Mesothelial cell of epicardium (in vitro differentiated cells): ENCODE measurements at places on chromosomes 5 and 9.

GRCh38 chr5:150082889-150083288 lies 3.5 kb downstream of the CSF1R start:
- H3K4me1 ChIP-seq, result peaks cover 3% of the 10 kb centered on the region
- no peak for DNase-seq
- peaks cover 2% of the 10 kb centered on the region for H3K27me3 ChIP-seq
- H3K4me3 ChIP-seq, result no peak overlapping the region
- H3K27ac ChIP-seq, result no peak overlapping the region

DNA sequence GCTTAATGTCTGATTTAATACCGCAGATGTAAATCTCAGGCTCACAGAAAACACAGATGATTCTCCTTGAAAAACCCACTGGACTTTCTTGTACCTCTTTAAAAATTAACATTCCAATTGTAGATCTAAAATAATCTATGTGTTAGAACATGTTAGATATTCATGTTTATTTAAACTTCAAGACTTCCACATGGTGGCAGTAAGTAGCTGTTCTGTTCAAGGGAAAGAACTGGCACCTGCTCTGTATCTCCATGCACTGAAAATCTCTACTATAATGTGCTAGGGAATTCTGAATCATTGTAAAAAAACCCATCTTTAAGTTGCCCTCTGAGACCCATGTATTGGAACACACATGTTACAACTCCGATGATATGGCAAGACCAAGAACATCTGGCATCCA lies 366.9 kb downstream of the DMRTA1 start:
- no peak overlapping the region for H3K27ac ChIP-seq
- no peak for DNase-seq
- no peaks in the 10 kb centered on the region for H3K36me3 ChIP-seq
- H3K4me1 ChIP-seq, result peaks cover 26% of the 10 kb centered on the region

GRCh38 chr9:123686131-123686828 lies 243.6 kb downstream of the DENND1A start:
- no peak for DNase-seq
- H3K27me3 ChIP-seq, result peaks cover 59% of the 10 kb centered on the region
- peaks cover 12% of the 10 kb centered on the region for H3K4me1 ChIP-seq
- H3K4me3 ChIP-seq, result no peak overlapping the region
- H3K36me3 ChIP-seq, result peaks cover 12% of the 10 kb centered on the region

DNA sequence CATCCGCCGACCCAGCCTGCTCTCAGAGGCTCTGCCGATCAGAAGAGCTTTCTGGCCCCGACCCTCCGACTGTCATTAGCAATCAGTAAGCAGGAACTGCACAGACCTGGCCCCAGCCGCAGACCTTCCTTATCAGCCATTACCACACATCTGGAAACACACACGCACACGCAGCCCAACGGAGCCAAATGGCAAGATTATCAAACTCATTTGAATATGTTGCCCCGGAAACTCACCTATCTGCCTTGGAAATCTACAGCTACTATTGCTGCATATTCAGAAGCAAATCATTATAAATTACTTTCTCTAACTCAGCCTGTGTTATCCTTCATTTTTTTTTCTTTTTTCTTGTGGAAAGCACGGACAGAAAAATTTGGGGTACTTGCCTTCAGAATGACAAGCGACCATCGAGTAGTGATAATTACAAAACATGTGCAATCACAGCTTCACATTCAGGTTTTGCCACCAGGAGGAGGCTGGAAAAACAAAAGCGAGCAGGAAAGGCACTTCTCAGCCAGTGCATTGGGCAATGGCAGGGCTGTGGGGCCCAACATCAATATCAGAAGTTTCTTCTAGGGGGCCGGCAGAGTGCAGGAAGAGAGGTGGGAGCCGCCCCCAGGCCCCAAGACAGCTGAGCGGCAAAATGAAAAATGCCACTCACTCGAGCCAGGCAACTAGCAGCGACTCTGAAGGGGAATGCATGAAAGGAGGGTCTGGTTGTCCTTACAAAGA lies 122.3 kb downstream of the VAV2 start:
- H3K4me1 ChIP-seq, result peaks cover 50% of the 10 kb centered on the region
- H3K36me3 ChIP-seq, result peaks cover 10% of the 10 kb centered on the region
- H3K4me3 ChIP-seq, result peak overlapping the region; percentile 13
- H3K27ac ChIP-seq, result peak overlapping the region; percentile 85

DNA sequence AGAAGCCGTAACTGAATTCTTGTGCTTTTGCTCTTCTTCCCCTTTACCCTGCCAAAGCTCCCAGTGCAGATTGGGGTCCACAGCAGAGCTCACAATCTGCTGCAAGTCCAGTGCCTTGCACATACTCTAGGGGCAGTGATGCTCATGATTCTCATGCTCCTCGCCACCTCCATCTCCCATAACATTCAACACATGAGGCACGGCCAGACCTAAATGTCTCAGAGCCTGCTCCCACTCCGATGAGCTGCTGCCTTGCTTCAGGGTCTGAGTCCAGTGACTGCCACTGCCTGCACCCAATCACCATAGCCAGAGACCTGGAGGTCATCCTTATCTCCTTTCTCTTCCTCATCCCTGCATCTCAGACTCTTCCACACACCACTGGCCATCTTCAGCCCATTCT lies 10.5 kb downstream of the CSF1R start:
- H3K27me3 ChIP-seq, result no peaks in the 10 kb centered on the region
- H3K36me3 ChIP-seq, result no peaks in the 10 kb centered on the region
- no peaks in the 10 kb centered on the region for H3K4me1 ChIP-seq
- no peak overlapping the region for H3K27ac ChIP-seq

GRCh38 chr9:128712451-128713410 lies 10.4 kb downstream of the PKN3 start:
- H3K27ac ChIP-seq, result no peak overlapping the region
- no peak for DNase-seq
- no peaks in the 10 kb centered on the region for H3K27me3 ChIP-seq
- no peaks in the 10 kb centered on the region for H3K4me1 ChIP-seq
- H3K36me3 ChIP-seq, result no peaks in the 10 kb centered on the region
- no peak overlapping the region for H3K4me3 ChIP-seq

DNA sequence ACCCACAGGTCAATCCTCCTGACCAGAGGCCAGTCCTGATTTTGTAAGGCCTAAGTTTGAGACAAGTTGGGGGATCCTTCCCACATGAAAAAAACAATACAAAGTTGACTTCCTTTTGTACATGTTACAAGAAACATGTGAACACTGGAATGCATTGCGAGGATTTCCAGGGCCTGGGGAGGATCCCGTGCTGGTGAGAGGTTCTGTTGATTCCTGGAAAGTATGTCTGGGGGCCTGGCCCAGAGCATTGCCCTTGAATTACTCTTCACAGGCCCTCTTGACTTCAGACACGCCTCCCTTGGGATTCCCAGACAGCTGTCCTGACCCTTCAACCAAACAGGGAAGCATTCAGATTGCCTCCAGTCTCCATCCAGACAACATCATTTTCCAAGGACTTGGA lies 234.2 kb upstream of the IRX2 start:
- H3K36me3 ChIP-seq, result no peaks in the 10 kb centered on the region
- no peak overlapping the region for H3K4me3 ChIP-seq
- H3K27ac ChIP-seq, result no peak overlapping the region
- DNase-seq, result no peak

DNA sequence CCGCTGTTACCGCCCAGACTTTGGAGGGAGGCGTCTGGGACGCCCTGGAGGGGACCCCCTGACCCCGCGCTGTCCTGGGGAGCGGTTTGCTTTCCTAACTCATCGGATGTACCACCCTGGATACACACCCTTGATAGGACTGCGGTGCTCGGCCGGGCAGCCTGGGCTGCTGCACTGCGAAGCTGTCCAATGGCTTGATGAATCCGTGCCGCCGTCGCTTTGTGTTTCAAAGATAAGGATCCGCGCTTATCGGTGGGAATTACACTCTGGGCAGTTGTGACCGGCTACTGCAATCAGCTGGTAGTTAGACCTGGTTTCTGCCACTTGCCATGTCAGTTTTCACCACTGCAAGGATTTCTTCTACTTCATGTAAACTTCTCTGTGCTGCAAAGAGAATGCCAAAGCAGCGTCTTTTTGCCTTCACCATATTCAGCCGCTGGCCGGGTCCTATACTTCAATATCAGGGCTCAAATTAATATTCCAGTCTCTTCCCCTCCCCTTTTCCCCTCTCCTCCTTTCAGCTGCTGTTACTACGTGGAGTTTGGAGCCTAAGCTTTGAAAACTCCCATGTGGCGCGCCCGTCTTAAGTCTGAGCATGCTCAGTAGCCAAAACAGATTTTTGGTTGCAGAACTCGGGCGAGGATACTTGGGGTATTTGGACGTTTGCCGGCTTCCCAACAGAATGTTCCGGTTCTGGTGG lies 727 bp downstream of the SMAD5 start:
- H3K36me3 ChIP-seq, result no peaks in the 10 kb centered on the region
- peak; percentile 22 for DNase-seq
- H3K4me1 ChIP-seq, result peaks cover 54% of the 10 kb centered on the region
- H3K27ac ChIP-seq, result peak overlapping the region; percentile 97

DNA sequence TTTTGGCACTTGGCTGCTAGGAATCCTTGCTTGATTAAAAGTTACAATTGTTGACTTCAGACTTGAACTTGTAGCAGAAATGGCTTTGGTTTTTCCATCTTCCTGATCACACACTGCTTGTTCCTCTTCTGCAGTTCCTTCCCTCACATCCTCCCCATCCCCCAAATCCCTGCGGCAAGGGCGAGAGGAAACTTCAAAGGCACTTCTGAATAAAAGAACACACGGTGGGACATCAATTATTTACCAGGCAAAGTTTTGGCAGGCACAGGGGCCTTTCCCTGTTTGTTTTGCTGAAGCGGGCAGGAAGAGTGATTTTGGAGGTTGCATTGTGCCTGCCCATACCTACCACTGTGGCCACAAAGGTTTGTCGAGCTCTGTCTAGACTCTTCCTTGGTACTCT lies 260.9 kb downstream of the KIF4B start:
- H3K4me1 ChIP-seq, result peaks cover 3% of the 10 kb centered on the region
- no peak overlapping the region for H3K27ac ChIP-seq
- H3K4me3 ChIP-seq, result no peak overlapping the region
- H3K36me3 ChIP-seq, result no peaks in the 10 kb centered on the region

DNA sequence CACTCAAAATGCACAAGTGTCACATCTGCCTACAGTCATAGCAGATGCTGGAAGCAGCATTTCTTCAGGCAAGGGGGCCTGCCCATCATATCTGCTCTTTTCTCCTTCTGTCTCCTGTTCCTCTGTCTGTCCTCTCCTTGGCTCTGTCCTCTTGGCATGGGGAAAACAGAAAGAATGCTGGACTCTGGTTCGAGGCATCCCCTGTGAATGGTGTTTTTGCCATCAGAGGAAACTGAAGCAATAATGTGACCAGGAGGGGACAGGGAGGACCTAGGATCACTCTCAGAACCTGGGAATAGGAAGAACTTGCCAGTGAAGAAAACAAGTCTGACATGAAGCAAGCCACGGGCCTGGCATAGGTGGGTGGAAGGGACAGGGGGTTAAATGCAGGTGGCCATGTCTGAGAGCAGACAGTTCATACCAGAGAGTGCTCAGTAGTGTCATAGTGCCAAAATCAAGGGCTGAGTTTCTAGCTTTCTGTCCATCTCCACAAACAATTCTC lies 35.3 kb downstream of the AQP7 start:
- H3K4me3 ChIP-seq, result no peak overlapping the region
- no peak overlapping the region for H3K27ac ChIP-seq
- no peaks in the 10 kb centered on the region for H3K4me1 ChIP-seq
- H3K27me3 ChIP-seq, result no peaks in the 10 kb centered on the region
- peaks cover 27% of the 10 kb centered on the region for H3K36me3 ChIP-seq
- DNase-seq, result no peak

DNA sequence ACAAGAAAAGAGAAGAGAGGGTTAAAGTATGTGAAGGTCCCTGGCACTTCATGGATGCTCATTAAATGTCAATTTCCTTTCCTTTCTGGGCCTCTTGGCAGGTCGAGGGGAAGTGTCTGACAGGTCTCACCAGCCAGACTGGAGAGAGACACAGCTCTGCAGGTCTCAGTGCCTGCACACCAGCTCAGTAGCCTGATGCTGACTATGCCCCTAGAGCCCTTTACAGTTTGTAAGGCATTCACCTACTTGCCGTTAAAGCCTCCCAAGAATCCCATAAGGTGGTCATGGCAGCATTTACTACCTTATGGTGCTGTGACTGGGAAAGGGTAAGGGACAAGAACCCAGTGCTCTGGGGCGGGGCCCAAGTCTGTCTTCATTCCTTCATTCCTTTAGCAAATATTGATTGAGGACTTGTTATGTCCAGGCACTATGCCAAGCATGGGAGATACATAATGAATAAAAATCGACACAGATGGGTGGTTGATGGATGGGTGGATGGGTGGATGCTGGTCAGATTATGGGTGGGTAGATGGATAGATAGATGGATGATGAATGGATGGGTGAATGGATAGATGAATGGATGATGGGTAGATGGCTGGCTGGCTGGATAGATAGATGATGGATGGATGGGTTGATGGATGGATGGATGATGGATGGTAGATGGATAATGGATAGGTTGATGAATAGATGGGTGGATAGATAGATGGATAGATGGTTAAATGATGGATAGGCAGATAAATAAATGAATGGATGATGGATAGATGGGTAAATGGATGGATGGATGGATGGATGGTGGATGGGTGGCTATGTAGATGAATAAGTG lies 21.3 kb upstream of the KIF12 start:
- H3K27ac ChIP-seq, result no peak overlapping the region
- H3K27me3 ChIP-seq, result no peaks in the 10 kb centered on the region
- no peaks in the 10 kb centered on the region for H3K36me3 ChIP-seq
- H3K4me3 ChIP-seq, result no peak overlapping the region

DNA sequence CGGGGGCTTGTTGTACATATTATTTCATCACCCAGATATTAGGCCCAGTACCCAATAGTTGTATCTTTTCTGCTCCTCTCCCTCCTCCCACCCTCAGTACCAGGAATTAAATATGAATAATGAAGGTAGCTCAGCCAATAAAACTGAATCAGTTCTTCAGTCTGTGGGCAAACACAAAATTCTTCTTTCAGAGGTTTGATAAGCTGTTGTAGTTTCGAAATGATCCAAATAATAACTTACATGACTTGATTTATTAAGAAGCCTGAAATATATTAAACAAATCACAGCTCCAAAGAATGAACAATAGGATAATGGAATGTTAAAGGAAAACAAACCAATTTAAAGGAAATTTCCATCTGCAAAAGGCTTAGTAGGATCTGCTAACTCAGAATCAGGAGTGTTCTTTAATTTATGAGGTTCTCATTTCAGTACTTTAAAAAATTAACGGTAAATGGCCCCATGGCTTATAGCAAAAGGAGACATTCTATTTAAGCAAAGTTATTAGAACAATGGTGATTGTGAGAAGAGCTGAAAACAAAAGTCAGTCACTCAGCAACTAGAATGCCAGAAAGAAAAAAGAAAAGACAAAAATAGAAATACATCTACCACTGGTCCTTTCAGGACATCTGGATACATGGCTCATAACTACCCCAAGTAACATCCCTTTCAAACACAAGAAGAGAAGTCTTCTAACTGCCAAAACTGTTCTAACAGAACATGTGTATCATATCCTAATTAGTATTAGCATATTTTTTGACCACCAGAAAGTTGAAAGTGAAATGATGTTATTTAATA lies 62.4 kb downstream of the NR3C1 start:
- peaks cover 5% of the 10 kb centered on the region for H3K36me3 ChIP-seq
- H3K27ac ChIP-seq, result no peak overlapping the region
- no peak overlapping the region for H3K4me3 ChIP-seq
